Activated CD4-positive, alpha-beta T cell treated with anti-CD3 and anti-CD28 coated beads, Interleukin-10, Interleukin-2, amounts not matched to agents 100 ng/mL and 50 ng/mL, durations not matched to agents 16 hours and 8 hours (primary cell): ENCODE measurements at places on chromosomes 16 and 17.
A peak's percentile ranks its signal among the peaks of the same experiment; 100 is the strongest.

- DNase-seq, result peak; percentile 50
Measured at GRCh38 chr17:74190154-74190553, 13.3 kb upstream of the RPL38 start.

- DNase-seq, result peak; percentile 85
Measured at GRCh38 chr16:81798311-81799137, 19.4 kb downstream of the PLCG2 start.

DNA sequence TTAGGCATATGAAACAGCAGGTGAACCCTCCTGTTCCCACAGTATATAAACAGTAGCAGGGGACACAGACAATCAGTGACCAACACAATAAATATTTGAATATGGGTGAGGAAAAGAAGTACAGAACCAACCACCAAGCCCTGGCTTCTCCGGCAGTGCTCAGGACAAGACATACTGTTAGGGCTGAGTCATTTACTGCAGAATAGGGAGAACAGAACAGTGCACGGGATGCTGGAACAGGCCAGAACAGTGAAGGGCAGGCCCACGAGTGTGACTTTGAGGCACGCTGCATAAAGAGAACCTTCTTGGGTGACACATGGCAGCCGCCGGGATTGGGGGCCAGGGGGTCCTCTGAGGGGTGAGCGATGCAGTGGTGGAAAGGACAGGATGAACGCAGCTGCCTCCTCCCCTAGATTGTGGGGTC, 160.4 kb downstream of the CMIP start:
- no peak for DNase-seq

GRCh38 chr17:73797594-73798110, 153.4 kb upstream of the SDK2 start:
- DNase-seq, result no peak
